ENCODE measurements at places on chromosomes 6 and 20. TPM values are rescaled to one million over a fixed set of nuclear protein-coding genes. Genes with fewer than 3 reads are reported as not detected.

Gene CNR1
- polyA plus RNA-seq: 4.8 TPM

Gene CDKN1A
- 542 TPM for polyA plus RNA-seq

- no peaks in the 10 kb centered on the region for H3K4me1 ChIP-seq
- no peak overlapping the region for H3K27ac ChIP-seq
- no peaks in the 10 kb centered on the region for H3K36me3 ChIP-seq
- H3K27me3 ChIP-seq: no peaks in the 10 kb centered on the region
Measured at GRCh38 chr6:146106532-146106931, 77.7 kb downstream of the GRM1 start.

Gene WFDC6
- not detected for polyA plus RNA-seq

- H3K36me3 ChIP-seq: no peaks in the 10 kb centered on the region
- no peaks in the 10 kb centered on the region for H3K4me1 ChIP-seq
- peaks cover 8% of the 10 kb centered on the region for H3K27me3 ChIP-seq
- no peak overlapping the region for H3K4me3 ChIP-seq
- DNase-seq: no peak
Measured at GRCh38 chr6:148217921-148218320, 124.7 kb upstream of the SASH1 start.

Gene MRAP2
- not detected for polyA plus RNA-seq

GRCh38 chr6:143205585-143205984 is 144.9 kb downstream of the AIG1 start:
- no peaks in the 10 kb centered on the region for H3K36me3 ChIP-seq
- no peak for DNase-seq
- H3K27ac ChIP-seq: no peak overlapping the region
- no peak overlapping the region for H3K4me3 ChIP-seq
- H3K27me3 ChIP-seq: no peaks in the 10 kb centered on the region

GRCh38 chr6:138914701-138915100 is 73.4 kb downstream of the REPS1 start:
- DNase-seq: no peak
- H3K27ac ChIP-seq: no peak overlapping the region
- no peaks in the 10 kb centered on the region for H3K4me1 ChIP-seq

DNA sequence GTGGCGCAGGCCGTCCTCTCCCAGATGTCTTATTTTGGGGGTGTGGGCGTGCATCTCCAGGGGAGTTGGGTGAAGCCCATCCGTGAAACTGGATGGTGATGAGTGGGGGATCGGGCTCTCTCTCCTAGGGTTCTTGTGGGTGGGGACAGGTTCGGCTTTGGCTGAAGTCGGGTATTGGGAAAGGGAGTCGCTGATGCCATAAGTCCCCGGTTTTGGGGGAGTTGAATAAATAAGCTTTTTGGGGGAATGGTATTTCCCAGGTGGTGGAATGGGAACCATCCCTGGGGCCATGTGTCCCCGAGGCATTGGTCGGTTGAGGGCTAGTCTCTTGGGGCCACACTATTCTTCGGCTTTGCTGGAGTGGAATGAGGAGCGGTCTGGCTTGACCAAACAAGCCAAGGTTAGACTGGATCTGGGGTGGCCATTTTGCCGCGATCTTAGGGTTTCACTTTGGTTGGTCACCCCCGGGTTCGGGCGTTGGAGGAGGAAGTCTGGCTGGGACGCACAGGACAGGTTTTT is 481 bp downstream of the ZNF133 start:
- no peak for DNase-seq
- peaks cover 12% of the 10 kb centered on the region for H3K4me1 ChIP-seq
- H3K4me3 ChIP-seq: peak overlapping the region; percentile 96
- H3K27me3 ChIP-seq: peaks cover 3% of the 10 kb centered on the region

Gene PGBD1
- polyA plus RNA-seq: 0.55 TPM

Gene HLA-DQB1
- 986 TPM for polyA plus RNA-seq

GRCh38 chr6:86937219-86938079 is at the start of gene HTR1E:
Gene HTR1E (plus strand): TSS chr6:86937528. CDS start chr6:87015335, 77,807 bp downstream.
- H3K27me3 ChIP-seq: no peaks in the 10 kb centered on the region
- H3K4me1 ChIP-seq: peaks cover 14% of the 10 kb centered on the region
- DNase-seq: peak; percentile 27
- H3K4me3 ChIP-seq: no peak within 1 kb of the TSS
- H3K27ac ChIP-seq: no peak within 1 kb of the TSS

DNA sequence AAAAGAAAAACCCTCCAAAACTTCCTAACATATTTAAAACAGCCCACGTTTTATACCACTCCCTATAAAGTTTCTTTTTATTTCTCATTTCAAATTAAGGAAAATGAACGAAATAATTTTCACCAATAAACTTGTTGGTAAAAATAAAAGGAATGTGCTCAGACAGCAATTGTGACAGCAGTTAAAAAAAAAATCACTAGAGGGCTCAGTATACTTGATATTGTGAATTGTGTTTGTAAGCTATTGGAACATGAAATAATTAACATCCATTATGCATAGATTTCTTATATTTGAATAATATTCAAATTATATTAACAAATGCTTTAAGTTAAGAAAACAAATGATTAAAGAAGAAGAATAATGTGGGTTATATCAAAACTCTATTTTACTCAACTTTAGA is 105.5 kb downstream of the ASCC3 start:
- no peaks in the 10 kb centered on the region for H3K4me1 ChIP-seq
- no peaks in the 10 kb centered on the region for H3K36me3 ChIP-seq
- H3K27me3 ChIP-seq: no peaks in the 10 kb centered on the region
- H3K27ac ChIP-seq: no peak overlapping the region
- H3K4me3 ChIP-seq: no peak overlapping the region

GRCh38 chr6:125268765-125269164 is 33.0 kb downstream of the HDDC2 start:
- no peak for DNase-seq
- no peak overlapping the region for H3K4me3 ChIP-seq
- no peak overlapping the region for H3K27ac ChIP-seq
- peaks cover 21% of the 10 kb centered on the region for H3K36me3 ChIP-seq
- no peaks in the 10 kb centered on the region for H3K4me1 ChIP-seq

DNA sequence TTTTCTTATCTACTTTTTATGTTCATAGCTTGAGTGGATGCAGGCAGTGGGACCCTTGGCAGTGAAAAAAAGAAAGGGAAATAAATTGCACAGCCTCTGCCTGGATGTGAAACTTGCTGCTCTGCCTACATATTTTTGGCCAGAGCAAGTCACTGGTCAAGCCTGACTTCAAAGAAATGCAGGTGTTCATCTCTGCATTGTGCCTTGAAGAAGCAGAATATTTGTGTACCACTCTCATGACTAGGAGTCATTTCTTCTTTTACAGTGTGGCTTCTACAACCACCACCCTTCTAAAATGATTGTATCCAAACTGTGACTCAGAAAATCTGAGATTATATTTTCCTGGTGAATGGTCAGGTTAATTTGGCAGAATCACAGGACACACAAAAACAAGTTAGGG is 2.5 kb upstream of the KATNA1 start:
- no peak for DNase-seq
- H3K4me3 ChIP-seq: no peak overlapping the region

Gene JPH2
- polyA plus RNA-seq: not detected

Gene PNPLA1
- polyA plus RNA-seq: not detected

Gene BPIFA1
- not detected for polyA plus RNA-seq

Gene ILRUN
- polyA plus RNA-seq: 39.4 TPM

Gene MAPK13
- 31.5 TPM for polyA plus RNA-seq

Gene PPP1R14C
- not detected for polyA plus RNA-seq

- H3K36me3 ChIP-seq: no peaks in the 10 kb centered on the region
- no peaks in the 10 kb centered on the region for H3K27me3 ChIP-seq
- no peak overlapping the region for H3K4me3 ChIP-seq
- no peak overlapping the region for H3K27ac ChIP-seq
- DNase-seq: no peak
- H3K4me1 ChIP-seq: no peaks in the 10 kb centered on the region
Measured at GRCh38 chr6:113732384-113732966, 124.7 kb upstream of the MARCKS start.

DNA sequence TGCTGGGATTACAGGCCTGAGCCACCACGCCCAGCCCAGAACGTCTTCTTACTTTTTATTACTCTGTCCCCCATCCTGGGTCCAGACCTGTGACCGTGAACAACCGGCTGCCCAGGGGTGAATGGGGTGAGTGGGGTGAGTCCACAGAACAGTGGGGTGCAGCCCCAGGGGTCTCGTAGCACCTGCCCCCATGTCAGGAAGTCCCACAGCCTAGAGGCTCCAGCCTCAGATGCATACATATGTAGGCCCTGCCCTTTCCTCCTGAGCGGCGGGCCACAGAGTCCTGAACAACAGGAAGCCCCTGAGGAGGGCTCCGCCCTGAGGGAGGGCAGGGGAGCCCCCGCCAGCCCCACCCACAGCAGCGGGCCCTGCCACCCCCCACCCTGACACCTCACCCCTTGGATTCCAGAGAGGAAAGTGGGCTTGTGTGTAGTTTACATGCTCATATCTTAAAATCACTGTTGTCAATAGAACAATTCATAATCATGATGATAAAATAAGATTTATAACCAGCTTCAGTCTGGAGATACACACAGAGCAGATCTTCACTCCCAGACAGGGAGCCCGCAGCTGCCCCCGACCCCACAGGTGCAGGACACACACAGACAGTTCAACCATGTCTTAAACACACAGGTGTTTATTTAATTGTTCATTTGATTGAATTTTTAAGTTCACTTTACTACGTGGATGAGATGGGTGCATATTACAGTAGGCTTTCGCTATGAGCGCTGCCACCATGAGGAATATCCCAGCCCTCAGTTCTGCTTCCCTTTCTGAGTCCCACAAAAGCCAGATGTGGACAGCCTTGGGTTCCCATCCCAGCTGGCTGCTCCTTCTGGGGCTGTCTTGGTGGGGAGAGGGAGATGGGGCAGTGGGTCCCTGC is 12.4 kb upstream of the GMEB2 start:
- DNase-seq: peak; percentile 74
- peaks cover 68% of the 10 kb centered on the region for H3K4me1 ChIP-seq
- H3K4me3 ChIP-seq: peak overlapping the region; percentile 47
- H3K36me3 ChIP-seq: no peaks in the 10 kb centered on the region
- H3K27ac ChIP-seq: peak overlapping the region; percentile 80

Gene NRSN1
- not detected for polyA plus RNA-seq

DNA sequence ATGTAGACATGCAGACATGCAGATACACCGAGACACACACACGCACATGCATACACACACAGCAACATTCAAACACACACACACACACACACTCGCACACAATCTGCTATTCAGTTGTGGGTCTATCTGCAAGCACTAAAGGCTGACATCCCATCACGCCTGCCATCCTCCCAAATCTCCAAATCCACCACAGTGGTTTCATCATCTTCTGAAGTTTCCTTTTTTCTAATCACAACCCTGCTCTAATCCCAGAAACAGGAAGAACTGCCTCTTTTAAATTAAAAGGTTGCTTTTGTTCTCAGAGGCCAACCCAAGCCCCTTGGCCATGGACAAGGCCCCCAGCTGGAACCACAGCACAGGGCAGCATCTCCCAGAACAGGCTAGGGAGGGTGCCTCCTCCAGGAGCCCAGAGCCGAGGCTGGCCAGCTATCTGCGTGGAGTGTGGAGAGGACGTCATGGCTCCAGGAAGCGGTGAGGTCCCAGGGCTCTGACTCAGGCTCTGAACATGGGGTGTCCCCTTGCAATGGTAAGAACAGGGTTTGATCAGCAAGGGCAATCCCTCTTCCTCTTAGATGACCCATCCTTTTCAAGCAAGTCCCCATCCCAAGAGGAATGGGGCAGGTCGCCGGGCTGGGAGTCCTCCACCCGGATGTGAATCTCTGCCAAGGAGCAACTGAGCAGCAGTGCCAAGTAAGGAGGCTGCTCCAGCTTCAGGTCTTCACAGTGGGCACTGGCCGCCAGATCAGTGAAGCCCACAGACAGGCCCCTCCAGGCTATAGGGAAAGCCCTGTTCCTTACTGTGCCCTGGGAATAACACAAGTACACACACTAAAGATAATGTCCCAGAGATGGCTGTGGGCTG is 14.7 kb downstream of the FOXF2 start:
- H3K36me3 ChIP-seq: no peaks in the 10 kb centered on the region
- no peak for DNase-seq
- H3K27ac ChIP-seq: no peak overlapping the region
- no peak overlapping the region for H3K4me3 ChIP-seq
- H3K4me1 ChIP-seq: no peaks in the 10 kb centered on the region
- H3K27me3 ChIP-seq: no peaks in the 10 kb centered on the region

Gene TRAPPC3L
- polyA plus RNA-seq: not detected

GRCh38 chr6:9927275-9927674 is 487.6 kb downstream of the TFAP2A start:
- no peaks in the 10 kb centered on the region for H3K27me3 ChIP-seq
- no peak overlapping the region for H3K4me3 ChIP-seq
- H3K36me3 ChIP-seq: no peaks in the 10 kb centered on the region
- DNase-seq: no peak
- H3K4me1 ChIP-seq: no peaks in the 10 kb centered on the region

DNA sequence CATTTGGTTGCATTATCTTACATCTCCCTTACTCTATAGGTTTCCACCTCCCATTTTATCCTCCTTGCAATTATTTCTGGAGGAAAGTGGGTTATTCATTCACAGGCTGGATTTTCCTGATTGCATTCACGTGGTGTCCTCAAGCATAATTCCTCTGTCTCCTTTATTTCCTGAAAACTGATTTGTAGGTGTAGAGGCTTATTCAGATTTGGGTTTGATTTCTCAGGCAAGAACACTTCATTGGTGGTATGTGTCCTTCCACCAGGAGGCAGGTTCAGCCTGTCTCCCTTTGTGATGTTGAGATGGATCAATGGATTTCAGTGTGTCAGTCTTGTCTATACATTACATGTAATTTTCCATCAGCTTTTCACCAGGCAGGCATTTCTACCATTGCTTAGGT is 17.3 kb downstream of the DNPH1 start:
- no peak overlapping the region for H3K4me3 ChIP-seq
- DNase-seq: no peak
- no peak overlapping the region for H3K27ac ChIP-seq
- H3K4me1 ChIP-seq: no peaks in the 10 kb centered on the region
- no peaks in the 10 kb centered on the region for H3K27me3 ChIP-seq

Gene IL17A
- polyA plus RNA-seq: not detected

DNA sequence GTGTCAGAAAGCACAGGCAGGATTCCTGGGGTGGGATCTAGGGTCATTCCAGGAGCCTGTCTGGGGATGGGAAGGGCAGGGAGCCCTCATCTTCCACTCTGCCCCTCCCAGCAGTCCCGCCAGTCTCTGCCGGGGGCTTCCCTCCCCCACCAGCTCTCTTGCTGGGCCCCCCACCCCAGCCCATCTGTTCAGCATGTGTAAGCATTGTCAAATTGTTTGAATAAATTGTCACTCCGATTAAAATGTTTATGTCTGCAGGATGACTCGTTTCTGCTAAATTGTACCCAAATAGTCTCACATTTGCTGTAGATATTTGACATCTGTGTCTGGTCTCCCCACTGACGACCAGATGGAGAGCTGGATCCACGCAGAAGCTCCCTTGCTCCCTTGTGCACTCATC is 257.6 kb downstream of the ANKRD60 start:
- H3K4me3 ChIP-seq: no peak overlapping the region
- no peaks in the 10 kb centered on the region for H3K36me3 ChIP-seq
- H3K4me1 ChIP-seq: no peaks in the 10 kb centered on the region
- no peak overlapping the region for H3K27ac ChIP-seq

DNA sequence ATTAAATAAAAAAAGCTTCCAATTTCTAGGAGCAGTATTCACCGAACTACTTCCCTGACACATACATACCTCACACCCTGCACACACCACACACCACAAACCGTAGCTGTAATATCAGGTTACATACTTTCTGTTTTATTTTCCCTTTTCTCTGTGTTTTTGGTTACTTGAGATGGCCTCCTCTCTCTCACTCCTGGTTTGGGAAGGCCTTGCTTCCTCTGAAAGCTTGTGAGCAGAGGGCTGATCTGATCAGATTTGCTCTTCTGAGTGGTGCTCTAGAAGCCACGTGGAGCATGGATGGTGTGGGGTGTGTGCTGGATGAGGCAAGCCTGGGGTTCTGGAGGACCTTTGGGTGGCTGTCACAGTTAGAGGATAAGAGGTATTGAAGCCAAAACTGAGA is 20.9 kb downstream of the UTRN start:
- no peaks in the 10 kb centered on the region for H3K36me3 ChIP-seq
- H3K27me3 ChIP-seq: no peaks in the 10 kb centered on the region
- peaks cover 7% of the 10 kb centered on the region for H3K4me1 ChIP-seq
- no peak overlapping the region for H3K27ac ChIP-seq
- no peak for DNase-seq

Measured in B cell (primary cell).